Cortex of kidney (tissue), 1 donor: ENCODE measurements at places on chromosomes 5 and 9.

DNA sequence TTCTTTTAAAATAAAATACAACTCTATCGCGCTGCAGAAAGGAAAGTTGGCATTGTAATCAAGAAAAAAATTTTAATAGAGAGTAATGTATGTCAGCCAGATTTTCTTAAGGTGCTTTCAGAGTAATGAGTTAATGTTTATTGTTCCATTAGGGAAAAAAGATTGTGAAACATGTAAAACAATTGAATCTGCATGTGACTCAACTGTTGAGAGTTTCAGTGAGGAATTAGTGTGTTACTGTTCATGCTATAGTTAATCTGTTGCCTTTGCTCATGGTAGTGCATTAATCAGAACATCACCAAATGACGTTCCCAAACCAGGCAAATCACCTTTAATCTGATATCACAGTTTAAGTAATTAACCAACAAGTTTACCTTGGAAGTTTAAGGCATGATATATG, 600.5 kb downstream of the NR2F1-AS1 start:
- no peak for DNase-seq

DNA sequence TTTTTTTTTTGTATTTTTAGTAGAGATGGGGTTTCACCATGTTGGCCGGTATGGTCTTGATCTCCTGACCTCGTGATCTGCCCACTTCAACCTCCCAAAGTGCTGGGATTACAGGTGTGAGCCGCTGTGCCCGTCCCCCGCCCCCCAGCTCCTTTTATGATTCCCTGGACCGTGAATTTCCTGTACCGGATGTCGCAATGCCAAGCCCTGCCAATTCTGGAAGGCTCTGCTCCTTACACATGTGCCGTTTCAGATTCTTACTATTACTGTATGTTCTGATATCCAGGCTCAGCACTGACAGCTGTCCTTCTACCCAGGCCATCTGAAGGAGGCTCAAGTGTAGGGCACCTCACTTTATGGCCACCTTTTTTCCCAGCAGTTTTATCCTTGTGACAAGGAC, 100.1 kb downstream of the PLCXD3 start:
- no peak for DNase-seq

GRCh38 chr5:83564069-83564749, 92.7 kb downstream of the VCAN start:
- no peak for DNase-seq

- no peak for DNase-seq
Measured at GRCh38 chr5:160036884-160037283, 27.9 kb downstream of the TTC1 start.

- DNase-seq = no peak
Measured at GRCh38 chr5:78792345-78793055, 143.9 kb upstream of the LHFPL2 start.

DNA sequence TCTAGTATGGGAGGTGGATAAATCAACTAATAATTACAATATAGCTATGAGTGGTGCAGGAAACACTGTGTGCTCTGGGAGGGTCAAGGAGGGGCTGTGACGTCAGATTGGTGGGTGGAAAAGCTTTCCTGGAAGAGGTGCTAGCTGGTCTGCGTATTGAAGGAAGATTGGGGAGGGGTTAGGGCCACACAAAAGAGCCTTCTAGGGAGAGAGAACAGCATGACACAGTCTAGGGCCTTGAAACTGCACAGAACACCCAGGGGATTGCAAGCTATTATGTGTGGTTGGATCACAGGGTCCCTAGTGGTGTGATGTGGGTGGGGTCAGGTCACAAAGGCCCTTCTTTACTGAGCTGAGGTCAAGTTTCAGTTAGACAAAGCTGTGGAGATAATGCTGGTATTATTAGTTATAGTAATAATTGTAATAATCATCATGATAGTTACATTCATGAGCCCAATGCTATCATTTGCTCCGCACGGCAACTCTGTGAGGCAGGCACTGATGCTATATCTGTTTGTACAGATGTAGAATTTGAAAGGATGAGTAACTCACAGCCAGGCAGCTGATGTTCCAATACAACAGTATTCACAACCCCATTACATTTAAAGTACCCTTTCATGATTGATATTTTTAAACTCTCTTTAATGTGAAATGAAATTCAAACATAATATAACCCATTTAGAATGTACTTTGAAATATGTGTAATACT, 197.4 kb upstream of the IL12B start:
- no peak for DNase-seq
